Stimulated activated naive CD4-positive, alpha-beta T cell treated with Interleukin-2 at 50 U/mL for 16 hours (primary cell): ENCODE measurements at places on chromosomes 16 and 17.

- no peak for DNase-seq
Observed at GRCh38 chr16:10080051-10080772, 102.0 kb downstream of the GRIN2A start.

- no peak for DNase-seq
Observed at GRCh38 chr17:77882040-77882439, 76.5 kb upstream of the TNRC6C start.

DNA sequence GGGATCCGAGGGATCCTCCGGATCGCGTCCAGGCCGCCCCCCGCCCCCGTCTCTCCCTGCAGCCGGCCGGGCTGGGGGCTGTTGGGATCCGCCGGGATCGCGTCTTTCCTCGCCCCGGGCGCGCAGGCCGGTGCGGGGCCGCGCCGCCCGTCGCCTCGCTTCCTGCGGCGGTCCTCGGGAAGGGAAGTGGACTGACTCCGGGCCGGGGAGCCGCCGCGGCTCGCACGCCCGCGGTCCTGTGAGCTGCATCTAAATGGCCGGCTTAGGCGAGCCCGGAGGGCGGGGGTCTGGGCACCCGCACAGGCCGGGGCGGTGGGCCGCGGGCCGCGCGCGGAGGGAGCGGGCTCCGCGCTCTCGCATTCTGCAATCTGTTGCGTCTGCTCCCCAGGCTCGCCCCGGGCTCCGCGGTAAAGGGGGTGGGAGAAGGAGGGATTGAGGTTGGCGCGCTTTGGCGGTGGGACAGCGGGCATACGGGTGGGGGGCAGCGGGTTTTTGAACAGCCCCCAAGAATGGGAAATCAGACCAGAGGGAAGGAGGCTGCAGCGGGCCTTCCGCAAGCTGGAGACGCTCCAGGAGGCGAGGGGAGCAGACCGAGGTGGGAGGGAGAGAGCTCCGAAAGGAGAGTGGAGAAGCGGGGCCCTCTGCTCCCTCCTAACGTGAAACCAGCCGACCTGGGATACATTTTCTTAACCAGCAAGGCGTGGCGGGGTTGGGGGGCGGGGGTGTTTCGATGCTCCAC lies 2.2 kb downstream of the TMEM132E start:
- DNase-seq = no peak

DNA sequence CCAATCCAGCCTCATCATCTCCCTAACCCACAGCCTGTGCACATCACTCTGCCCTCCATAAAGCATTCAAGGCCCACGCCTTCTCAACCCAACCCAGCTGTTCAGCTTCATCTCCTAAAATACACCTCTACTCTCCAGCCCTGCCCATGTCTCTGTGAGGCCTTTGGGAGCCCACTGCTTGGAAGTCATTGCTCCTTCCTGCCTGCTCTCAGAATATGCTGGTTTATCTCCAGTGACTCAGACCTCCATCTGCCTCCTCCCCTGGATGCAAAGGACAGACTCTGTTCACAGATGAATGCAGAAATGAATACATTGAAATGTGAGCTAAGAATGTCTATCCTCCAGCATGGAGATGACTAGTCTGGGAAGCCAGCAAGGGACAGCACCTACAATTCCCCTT lies 19.0 kb downstream of the KCNG4 start:
- no peak for DNase-seq

DNA sequence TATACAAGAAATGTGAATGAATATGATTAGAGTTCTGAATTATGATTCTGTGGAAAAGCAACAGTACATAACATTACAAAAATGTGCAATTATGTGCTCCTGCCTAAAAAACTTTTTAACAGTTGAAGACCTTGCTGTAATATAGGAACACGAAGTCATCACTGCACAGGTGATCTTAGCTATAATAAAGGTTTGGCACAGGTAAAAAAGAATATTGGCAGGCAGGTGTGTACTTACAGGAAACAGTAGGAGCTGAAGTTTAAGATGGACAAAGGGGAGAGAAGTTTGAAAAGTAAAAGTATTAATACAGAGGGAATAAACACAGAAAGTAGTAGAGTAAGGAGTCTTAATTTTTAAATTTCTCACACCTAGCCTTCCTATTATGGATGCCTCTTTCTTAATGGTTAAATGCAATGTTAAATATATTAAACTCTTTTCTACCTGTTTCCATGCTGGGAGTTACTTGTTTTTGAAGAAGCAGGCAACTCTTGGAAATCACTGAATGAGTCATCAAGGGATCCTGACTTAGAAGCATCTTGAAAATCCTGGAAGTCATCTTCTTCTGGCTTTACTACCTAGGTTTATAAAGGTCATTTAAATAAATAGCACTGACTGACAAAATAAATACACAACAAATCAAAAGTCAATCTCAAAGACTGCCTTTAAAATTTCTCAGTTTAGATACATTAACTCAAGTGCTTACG lies 40.7 kb downstream of the SYNRG start:
- no peak for DNase-seq

DNA sequence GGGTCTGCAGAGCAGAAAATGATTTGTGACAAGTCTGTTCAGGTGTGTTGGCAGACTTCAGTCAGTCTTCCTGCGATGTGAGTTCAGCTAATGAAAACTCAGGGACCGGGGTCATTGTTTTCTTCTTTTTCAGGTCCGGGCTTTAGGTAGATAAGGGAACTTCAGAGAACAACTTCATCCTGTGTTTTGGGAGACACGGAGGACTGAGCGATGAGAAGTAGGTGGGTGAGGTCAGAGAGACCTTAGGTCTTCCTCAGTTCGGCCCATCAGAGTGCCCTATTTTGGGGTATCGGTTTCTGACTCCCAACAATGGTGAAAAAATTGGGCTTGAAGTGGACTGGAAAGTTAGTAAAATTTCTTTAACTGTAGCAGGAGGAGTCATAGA lies 88.9 kb upstream of the ATF7IP2 start:
- DNase-seq = no peak

GRCh38 chr17:60159479-60159866 lies 9.7 kb downstream of the CA4 start:
- DNase-seq = no peak
